ENCODE measurements at places on chromosomes 7 and 10.

DNA sequence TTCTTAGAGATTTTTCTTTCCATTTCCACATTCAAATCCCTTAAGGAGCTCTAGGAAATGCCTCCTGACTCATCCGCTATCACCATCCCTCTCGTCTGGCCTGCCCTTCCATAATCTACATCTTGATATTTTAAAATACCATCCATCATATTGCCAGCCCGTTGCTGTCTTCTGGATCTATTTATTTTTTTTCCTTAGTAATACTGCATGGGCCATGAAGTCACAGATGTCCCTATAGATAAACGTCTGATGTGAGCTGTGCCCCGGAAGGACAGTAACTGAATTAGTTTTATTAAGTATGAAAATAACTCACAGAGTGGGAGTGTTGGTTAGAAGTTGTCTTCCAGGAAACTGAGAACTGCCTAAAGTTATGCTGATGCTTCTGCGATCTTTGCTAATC, 76.2 kb downstream of the KLF6 start:
- no peak for DNase-seq

DNA sequence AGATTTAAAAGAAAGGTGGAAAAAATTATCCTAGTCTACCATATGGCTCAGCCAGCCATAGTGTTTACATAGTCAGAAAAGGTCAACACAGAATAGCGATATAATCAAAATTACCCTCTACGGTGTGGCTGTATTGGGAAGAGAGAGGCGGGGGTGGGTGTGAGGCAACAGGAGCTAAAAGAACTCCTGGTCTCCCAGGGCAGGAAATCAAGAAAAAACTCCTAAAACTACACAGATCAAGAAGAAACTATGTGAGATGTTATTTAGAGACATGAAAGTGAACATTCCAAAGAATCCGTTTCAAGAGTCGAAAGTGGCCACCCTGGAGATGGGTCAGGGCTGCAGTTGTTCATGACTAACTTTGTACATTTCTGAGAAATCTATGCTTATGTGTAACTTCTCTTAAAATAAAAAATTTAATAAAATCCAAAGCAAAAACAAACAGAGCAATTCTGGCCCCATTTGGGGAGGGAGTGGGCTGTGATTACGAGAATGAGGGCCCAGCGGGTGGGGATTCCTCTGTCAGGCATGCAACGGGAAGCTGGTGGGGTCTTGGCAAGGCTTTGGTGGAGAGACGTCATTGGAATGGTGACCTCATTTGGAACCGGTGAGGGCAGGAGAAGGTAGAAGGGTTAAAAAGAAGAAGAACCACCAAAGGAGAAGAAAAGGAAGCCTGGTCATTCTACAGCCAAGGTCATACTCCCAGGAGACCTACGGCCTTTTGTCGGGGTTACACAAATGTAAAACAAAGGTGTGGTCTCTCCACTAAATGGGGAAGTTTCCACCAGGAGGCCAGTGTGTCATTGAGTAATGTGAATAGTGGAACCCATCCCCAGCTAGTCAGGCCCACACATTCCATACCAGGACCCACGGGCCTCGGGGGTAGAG, 71.2 kb upstream of the DUSP5 start:
- no peak for DNase-seq

DNA sequence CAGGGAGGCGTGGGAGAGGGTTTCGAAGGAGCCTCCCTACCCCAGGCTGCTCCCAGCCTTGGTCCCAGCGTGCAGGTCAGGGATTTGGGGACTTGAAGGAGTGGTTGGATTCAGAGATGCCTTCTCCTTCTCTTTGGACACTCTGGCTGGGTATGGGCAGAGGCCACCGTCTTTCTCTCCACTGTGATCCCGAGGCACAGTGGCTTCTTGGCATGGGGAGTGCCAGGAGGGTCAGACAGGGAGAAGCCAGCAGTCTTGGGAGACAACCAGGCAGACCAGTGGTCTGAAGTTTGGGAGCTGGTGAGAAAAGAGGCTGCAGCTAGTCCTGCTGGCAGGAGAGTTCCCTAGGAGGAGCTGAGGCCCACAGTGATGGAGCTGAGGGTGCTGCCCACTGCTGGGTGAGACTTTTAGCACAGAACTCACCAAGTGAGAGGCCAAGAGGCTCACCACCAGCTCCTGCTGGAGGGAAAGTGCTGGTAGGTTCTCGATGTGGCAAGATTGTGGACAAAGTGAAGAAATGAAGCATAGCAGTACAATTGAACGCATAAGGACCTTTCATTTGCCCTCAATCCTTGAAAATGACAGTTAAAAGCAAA, 35.2 kb upstream of the WDFY4 start:
- no peak for DNase-seq

GRCh38 chr10:8306685-8307364, 252.3 kb downstream of the GATA3 start:
- DNase-seq, result no peak

GRCh38 chr10:31883397-31883796, 45.2 kb downstream of the ARHGAP12 start:
- no peak for DNase-seq

DNA sequence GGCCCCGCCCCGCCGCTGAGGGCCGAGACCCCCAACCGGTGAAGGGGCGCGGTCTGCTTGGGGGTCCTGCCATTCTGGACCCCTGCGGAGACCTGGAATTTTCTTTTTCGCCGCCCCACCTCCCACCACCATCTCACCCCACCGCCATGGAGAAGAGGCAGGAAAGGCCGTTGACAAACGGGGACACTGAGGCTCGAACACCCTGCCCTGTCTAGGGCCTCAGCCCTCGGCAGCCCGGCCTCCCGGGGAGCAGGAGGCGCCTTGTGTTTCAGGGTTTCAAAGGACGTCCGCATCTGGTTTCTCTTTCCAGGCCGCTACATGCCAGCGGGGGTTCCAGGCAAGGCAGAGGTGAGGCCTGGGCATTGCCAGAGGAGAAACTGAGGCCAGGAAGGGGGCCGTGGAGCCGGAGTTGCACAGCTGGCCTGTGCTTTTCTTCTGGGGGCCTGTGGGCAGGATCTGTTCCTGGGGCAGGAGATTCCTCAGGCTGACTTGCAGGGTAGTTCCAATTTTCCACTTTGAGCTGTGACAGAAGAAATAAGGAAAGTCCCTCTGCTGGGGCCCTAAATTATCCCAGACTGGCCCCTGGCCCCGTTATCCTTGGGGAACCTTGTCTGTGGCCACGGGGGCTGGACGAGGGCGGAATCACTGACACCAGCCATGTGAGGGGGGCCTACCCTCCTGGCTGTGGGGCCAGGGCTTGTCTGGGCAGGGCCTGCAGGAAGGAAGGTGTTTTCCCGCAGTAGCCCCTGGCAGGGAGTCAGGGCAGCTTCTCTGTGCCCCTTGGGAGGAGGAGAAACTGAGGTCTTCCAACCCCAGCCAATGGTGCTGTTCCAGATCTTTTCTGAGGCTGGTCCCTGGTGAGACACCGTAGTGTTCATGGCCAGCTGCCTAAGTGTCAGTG, 900 bp upstream of the MICALL2 start:
- DNase-seq, result no peak

DNA sequence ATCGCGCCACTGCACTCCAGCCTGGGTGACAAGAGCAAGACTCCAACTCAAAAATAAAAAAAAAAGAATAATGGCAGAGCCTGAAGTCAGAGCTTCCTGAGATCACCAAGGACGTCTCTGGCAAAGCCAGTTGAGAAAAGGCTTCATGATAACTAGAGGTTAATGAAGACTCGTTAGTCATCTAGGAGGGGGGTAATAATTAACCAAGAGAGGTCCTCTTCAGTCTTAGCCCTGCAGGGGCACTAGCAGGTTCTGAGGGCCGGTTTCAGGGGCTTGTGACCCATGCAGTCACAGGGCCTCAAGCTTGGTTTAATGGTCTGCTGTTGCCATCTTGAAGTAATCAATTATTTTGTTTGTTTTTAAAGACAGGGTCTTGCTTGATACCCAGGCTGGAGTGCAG, 28.6 kb upstream of the PROSER2 start:
- no peak for DNase-seq

DNA sequence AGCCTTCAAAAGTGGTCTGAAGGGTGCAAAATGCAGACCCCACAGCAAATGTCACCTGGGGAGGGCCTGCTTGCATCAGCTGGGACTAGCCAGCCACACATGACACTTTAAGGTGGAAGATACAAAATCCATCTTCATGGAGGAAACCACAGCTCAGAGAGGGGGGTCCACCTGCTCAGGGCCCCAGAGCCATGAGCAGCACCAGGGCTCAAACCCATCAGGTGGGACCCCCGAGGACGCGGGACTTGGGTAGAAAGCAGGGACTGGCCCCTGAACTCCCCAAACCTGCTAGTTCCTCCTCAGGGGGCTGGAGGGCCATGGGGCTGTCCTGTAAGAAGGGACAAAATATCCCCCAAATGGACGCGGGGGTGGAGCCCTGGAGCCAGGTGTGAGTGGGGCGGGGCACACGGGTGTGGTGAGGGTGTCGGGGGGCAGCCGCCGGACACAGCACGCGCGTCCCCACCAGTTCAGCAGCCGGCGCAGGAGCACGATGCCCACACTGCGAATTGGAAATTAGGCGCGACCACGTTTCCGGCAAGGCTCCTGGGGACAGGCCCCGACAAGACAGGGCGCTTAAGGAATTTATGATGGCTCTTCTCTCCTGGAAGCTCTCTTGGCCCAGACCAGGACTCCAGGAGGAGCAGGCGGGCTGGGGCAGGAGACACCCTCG, 8.0 kb downstream of the PDGFA start:
- no peak for DNase-seq

- DNase-seq, result no peak
Measured at GRCh38 chr10:1581189-1581588, 156.1 kb downstream of the ADARB2 start.

- no peak for DNase-seq
Measured at GRCh38 chr7:18081617-18082016, 54.0 kb upstream of the PRPS1L1 start.
